ENCODE measurements at places on chromosomes 4 and X.

GRCh38 chr4:41324861-41325260 is 68.1 kb downstream of the UCHL1 start:
- no peak for DNase-seq

DNA sequence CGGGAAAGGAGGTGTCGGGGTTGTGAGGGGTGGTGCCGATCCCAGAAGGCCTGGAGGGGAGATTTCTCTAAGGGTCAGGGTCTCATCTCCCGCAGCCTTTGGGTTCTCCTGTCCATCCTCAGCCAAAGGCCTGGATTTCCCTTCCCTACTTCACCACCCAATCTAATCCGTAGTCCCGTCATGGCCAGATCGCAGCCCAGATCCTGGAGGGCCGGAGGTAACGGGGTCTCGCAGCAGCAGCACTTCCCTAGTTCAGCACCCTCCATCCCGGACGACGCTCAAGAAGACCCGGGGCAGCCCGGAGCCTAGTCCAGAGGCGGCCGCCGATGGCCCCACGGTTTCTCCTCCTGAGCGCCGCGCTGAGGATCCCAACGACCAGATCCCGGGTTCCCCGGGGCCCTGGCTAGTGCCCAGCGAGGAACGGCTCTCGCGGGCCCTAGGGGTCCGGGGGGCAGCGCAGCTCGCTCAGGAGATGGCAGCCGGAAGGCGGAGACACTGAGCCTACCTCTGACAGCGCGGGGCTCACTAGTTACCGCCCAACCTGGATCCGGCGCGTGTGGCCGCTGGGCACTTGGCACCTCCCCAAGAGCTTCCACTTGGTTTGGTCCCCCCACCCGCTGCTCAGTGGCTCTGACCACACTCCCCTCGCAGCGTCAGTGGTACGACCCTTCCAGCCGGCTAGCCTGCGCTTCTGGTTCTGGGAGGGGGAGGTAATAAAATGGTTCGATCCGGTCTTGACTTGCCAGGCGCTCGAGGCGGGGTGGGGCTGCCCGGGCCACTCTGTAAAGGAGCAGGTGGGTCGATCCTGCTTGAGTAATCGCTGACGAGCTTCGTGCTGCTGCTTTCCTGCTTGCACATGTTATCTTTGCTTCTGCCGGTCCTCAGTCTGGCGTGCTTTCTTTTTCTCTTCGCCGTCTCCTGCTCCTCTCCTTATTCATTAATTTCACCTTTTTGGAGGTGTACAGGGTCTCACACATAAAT is 3.6 kb downstream of the MAGIX start:
- DNase-seq: no peak

- DNase-seq: no peak
Observed at GRCh38 chrX:135194684-135195083, 23.5 kb upstream of the CT55 start.

GRCh38 chr4:26081795-26082498 is 167.9 kb downstream of the SMIM20 start:
- DNase-seq: peak; percentile 63

DNA sequence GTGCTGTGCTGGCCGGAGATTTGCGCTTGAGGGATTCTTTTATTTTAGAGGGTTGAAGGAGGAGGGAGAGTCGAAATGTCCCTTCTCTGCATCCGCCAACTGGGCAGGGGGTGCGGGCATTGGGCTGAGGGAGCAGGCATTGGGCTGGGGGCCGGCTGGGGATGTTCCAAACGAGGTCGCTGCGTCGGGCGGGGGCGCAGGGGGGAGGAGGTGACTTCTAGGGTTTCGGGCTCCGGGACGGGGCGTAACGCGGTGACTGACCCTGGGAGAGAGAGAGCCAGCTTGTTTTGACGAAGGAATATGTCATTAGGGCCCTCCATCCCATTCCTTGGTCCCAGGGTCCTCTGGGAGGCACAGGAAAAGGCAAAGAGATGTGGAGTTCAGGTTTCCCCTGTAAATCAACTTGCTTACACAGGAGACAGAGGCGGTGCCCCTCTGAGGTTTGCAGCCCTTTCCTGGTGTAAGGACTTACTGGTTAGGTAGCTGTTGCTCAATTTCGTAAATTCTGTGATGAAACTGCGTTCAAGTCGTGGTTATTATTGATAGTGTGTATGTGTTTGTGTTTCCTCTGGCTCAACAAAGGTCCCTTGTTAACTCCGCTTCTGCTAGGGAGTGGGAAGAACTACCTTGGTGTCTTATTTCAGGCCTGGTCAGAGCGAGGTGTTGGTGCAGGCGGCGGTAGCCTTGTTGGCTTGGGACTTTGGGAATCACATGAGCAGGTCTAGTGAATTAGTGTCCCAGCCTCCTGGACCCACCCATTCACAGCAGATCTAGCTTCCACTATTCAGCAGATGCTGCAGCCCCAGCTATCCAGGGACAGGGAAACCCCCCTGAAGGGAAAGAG is 716 bp downstream of the FHIP1A start:
- no peak for DNase-seq

GRCh38 chrX:45186643-45187026 is 14.0 kb downstream of the DIPK2B start:
- DNase-seq: no peak

DNA sequence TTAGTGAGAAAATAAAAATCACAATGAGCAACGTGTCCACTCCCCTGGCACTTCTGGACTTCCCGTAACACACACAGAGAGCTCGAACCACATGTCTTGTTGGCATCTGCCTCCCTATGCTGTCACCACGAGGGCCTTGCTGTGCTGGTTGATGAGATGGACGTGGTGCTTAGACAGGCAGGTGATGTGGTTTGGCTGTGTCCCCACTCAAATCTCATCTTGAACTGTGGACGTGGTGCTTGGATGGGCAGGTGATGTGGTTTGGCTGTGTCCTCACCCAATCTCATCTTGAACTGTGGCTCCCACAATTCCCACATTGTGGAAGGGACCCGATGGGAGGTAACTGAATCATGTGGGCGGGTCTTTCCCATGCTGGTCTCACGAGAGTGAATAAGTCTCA is 40.0 kb downstream of the FGFRL1 start:
- DNase-seq: no peak

DNA sequence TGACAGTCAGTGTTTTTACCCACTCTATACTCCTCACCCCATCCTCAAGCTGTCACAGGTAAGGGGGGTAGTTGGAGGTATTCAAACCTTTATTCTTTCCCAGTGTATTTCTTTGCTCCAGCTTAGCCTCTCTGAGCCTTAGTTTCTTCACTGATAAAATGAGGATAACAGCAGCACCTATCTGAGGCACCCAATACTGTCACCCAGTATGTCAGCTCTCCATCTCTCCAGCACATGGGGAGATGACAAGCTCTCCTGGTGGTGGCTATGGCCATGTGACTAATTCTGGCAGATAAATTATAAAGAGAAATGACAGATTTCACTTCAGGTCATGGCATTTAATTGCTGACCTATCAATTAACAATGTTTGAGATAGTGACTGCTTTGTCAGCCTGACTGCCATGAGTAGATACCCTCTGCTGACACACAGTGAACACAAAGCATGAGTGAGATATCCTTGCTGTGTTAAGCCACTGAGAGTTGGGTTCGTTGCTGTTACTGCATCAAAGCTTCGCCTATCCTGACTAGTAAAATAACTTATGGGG is 176.4 kb upstream of the TBC1D9 start:
- no peak for DNase-seq

- DNase-seq: no peak
Observed at GRCh38 chr4:986879-987623, at the start of gene IDUA. Gene IDUA (plus strand): TSS chr4:987044. CDS start chr4:987085, 41 bp downstream.

GRCh38 chr4:152508386-152508785 is 27.5 kb downstream of the FBXW7 start:
- DNase-seq: no peak

- no peak for DNase-seq
Observed at GRCh38 chrX:71109051-71109450, 2.3 kb downstream of the IL2RG start.

GRCh38 chr4:2848449-2848848 is 4.8 kb downstream of the ADD1 start:
- DNase-seq: no peak

DNA sequence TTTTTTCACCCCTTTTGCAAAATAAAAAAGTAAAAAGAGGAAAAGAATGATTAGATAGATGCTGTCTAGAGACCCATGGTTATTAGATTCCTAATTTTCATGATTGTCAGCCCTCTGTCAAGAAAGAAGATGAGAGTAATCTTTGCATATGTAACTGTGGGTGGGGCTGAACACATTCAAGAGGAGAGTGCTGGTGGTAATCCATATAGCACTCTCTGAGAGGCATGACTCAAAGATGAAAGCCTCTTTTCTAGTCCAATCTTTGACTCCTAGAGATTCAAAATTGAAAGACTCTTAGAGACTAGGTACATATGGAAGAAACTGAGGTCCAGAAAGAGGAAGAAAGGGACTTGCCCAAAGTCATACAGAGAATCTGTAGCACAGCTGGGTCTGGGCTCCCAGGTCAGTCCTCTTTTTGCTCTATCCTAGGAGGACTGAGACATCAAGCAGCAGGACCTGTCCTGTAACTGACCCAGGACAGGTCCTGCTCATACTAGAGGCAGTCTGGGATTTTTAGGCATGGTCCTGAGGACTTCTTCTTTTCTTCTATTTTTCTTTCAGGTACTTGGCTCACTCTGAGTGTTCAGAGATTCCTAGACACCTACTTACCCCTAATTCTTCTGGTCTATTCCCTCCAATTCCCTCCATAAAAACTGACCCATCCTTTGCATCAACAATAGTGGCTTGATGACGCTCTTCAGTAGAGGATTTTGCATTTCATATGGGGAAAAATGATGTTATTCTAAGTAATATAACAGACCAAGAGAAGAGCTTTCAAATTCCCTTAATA is 23.8 kb downstream of the VSIG4 start:
- DNase-seq: no peak

DNA sequence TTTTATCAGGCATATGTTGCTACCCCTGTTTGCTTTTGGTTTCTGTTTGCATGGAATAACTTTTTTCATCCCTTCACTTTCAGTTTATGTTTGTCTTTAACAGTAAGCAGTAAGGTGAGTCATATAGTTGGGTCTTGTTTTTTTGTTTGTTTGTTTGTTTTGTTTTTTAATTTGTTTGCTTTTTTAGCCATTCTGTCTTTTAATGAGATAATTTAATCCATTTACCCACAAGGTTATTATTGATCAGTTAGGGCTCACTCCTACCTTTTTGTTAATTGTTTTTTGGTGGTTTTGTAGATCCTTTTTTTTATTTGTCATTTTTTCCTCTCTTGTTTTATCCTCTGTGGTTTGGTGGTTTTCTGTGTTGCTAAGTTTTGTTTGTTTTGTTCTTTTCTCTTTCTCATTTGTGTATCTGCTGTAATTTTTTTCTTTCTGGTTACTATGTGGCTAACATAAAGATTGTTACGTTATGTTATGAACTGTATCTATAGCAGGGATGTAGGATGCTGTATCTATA is 379.5 kb upstream of the MAD2L1 start:
- DNase-seq: no peak

DNA sequence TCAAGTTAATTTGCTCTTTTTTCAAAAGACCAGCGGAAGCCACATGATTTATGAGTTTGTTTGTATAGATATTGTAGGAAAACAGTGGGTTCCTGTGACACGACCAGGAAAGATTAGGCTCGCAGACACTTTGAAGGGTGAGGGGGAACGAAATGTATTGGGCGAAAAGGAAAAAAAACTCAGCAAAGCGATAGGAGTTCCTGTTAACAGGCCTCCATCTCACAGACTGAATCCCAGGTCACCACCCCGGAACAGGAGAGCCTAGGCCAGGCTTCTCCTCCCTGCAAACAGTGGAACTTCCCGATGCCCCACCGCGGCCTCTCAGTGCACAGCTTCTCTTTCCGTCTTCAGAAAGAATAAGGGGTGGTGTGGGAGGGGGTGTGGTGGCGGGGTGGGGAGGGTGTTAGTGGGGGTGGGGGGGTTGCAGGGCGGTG is 181.8 kb upstream of the GPRIN3 start:
- DNase-seq: no peak

DNA sequence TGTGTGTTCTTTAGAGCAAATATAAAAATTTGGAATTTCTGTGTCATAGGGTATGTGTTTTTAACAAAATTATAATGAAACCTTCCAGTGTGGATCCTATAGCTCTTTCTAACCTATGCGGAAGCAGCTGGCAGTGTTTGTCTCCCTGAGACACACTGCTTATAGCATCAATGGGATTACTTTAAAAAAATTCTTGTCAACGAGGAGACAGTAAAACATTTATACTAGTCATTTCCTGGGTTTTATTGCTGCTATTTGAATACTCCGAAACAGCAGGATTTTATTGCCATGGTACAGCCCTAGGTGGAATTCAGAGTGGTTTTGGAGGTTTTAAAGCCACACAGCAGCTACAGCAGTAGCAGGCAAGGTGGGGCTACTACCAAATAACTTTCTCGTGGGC is 145.1 kb upstream of the IL1RAPL2 start:
- DNase-seq: no peak

GRCh38 chr4:19005211-19005610 is 983.7 kb upstream of the LCORL start:
- DNase-seq: no peak

- no peak for DNase-seq
Observed at GRCh38 chrX:2828344-2828958, at the start of gene GYG2. Gene GYG2 (plus strand): TSS chrX:2828930. CDS start chrX:2830189, 1,259 bp downstream.

DNA sequence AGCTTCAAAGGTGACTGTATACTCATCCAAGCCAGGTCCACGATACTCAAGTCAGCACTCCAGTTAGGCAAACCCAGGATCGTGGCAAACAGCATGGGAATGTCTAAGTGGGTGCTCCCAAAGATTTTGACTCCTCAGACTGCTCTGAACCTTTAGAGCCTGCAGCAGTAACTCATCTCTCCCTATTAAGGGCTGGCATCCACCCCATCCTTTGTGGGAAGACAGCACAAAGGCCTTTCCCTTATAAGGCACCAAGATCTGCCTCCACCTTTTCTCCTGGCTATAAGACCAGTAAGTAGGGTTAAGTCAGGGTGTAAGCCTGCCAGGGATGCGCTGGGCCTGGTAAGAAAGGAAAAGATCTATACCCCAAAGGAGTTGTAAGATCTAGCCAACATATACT is 23.6 kb upstream of the SLC25A43 start:
- DNase-seq: no peak

DNA sequence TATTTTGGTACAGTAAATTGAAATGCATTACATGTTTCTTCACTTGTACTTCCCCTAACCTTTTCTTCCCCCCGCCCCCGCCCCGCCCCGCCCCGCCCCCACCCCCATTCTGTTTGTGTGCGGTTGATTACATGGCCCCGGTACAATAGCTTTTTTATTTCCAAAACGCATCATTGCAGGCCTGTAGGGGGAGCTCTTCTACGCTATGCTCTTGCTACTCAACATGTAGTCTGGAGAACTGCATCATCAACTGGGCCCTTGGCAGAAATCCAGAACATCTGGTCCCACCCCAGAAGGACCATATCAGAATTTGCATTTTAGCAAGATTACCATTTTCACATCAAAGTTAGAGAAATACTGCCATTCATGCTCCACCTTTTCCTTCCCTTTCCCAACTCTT is 333.3 kb upstream of the DDX53 start:
- no peak for DNase-seq

DNA sequence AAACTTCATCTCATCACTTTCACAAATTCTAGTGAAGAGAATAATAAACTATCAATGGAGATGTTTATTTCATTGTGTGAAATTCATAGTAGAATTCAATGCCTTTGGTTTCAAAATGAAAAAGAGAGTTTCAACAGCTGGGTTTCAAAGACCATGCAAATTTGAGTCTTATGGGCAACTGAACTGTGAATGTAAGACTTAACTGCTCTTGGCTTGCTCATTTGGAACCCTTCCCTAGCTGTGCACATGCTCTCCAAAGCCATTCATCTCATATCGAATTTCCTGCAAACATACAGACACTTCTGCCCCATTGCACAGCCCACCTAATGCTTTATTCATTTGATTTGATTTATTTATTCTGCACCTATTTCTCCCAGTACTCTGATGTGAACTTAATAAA is 154.5 kb downstream of the GRXCR1 start:
- DNase-seq: no peak

GRCh38 chr4:2222838-2223237 is 19.1 kb downstream of the HAUS3 start:
- no peak for DNase-seq
